Hippocampal formation (tissue), 2 donors: ENCODE measurements at places on chromosomes 4 and X.
A peak's percentile ranks its signal among the peaks of the same experiment; 100 is the strongest.

DNA sequence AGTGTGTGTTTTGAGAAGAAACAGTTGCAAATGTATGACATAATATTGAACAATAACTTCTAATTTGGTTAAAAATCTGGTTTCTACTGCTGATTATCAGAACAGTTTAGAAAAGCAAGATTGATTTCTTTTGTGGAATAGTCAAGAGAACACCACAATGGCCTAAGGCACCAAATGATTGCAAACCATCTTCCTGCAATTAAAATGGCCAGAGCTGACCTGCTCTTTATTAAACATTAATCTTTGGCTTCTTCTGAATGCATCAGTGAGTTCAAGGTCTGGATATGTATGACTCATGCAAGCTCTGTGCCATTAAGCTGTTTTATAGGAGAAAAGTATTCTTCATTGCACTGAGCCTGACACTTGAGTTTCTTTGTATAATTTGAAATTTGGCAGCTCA, 107.8 kb upstream of the PDHA2 start:
- no peak for DNase-seq

- DNase-seq: no peak
Measured at GRCh38 chrX:52363247-52363883, 5.5 kb upstream of the XAGE2 start.

DNA sequence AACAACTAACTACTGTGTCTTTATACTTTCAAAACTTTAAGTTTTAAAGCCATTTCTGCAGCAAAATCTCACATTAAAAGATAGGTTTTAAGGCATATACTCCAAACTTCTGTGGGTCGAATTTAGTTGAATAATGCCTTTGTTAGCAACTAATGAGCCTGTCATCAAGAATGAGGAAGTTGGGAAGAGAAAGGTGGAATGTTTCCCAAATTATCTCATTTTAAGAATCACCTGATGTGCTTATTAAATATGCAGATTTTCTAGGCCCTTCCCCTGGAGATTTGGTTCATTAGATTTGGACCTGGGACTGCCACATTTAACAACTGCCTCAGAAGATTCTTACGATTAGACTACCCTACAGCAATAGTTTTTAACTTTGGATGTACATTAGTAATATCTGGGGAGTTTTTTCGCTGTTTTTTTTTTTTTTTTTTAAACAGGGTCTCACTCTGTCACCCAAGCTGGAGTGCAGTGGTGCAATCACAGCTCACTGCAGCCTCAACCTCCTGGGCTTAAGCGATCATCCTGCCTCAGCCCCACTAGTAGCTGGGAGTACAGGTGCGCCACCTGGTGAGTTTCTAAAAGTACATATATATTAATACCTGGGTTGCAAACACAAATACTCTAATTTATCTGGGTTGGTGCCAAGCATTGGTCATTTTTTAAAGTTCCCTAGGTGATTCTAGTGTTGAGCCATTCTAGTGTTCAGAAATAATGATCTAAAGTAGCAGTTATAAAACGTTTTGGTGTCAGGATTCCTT, 16.1 kb upstream of the TASL start:
- no peak for DNase-seq

GRCh38 chrX:53746718-53747117, 60.2 kb upstream of the HUWE1 start:
- DNase-seq: no peak

- no peak for DNase-seq
Measured at GRCh38 chr4:101037249-101037648, 310.1 kb downstream of the PPP3CA start.

DNA sequence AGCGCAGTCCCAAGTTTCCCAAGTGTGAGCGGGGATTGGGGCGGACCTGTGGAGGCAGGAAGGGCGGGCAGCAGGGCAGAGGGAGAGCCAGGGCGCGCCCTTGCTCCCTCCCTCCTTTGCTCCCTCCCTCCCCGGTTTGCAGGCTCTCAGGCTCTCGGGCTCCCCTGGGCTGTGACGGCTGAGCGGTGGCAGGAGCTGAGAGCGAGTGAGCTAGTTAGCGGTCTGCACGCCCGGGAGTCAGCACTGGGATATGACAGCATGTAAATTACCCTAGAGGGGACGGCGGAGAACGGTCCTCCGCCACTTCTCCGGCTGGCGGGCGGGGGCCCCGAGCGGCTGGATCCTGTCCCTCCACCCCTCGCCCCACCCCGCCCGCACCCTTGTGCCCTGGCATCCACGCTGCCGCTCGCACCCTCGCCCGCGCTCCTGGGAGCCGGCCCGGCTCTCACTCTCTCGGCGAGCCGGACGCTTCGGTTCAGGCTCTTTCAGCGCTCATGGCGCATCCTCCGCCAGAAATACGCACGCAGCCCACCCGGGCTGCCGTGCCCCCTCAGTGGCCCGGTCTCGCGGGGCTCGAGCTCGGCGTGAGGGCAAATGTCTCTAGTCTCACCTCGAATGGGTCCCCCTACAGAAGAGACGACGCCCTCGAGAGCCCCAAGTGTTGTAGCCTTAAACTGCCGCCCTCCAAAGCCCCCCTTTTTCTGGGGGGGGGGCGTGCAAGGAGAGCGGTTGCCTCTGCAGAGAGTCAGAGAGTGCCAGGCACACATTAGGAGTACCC, at the start of gene TSC22D3:
Gene TSC22D3, minus strand, starts transcription at position 54 of the 778 bp plus-strand sequence. CDS start 368 bp downstream, outside the sequence.
- peak; percentile 68 for DNase-seq

DNA sequence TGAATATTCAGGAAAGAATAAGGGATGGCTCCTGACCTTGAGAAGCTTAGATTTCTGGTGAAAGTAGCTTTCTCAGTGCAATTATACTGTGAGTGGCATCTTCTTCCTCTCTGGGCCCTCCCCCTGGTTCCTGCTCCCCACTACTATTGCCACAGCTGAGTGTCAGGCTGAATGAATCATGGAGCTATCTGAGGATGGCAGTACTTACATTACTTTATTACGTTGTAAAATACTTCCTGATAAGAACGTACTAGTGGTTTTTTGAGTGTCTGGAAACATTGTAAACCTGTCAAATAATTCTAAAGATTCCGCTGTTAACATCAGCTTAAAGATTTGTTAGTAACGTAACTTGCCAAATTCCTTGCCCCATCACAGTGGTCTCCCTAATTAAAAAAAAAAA, 36.2 kb downstream of the ARHGAP10 start:
- DNase-seq: no peak

- no peak for DNase-seq
Measured at GRCh38 chr4:153976954-153977353, 188.1 kb upstream of the SFRP2 start.

- DNase-seq: no peak
Measured at GRCh38 chr4:116539744-116540143, 545.6 kb downstream of the TRAM1L1 start.

DNA sequence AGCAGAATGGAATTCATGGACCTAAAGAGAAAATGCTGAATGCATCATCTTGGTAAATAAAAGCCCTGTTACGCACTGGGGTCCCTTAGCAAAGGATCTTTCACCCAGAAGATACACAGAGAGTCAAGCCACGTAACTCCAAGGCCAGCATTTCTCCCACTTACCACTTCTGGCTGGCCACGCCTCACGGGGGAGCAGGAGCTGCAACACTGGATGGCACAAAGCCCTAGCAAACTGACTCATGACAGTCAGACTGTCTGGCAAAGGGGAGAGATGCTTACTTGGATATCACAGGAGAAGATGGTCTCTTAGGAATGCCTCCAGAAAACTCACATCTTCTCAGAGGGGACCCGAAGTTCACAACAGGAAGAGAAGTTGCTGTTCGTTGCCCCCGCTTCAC, 51.4 kb upstream of the BCLAF3 start:
- no peak for DNase-seq

DNA sequence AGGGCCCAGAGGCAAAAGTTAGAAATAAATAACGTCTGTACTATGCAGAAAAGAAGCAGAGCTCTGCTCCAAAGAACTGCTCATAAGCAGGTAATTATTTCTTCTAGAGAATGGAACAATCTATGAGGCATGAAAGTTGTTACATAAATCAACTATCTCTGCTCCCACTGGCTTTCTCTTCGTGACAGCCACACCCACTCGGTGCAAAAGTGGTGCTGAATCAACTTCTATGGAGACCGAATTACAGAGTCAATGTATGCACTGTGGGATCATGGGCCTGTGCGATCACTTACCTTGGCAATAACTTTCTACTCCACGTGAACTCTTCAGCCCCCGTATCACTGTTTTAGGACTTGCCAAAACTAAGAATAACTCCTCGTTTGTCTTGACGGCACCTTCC, 99.4 kb upstream of the ATXN3L start:
- DNase-seq: no peak

DNA sequence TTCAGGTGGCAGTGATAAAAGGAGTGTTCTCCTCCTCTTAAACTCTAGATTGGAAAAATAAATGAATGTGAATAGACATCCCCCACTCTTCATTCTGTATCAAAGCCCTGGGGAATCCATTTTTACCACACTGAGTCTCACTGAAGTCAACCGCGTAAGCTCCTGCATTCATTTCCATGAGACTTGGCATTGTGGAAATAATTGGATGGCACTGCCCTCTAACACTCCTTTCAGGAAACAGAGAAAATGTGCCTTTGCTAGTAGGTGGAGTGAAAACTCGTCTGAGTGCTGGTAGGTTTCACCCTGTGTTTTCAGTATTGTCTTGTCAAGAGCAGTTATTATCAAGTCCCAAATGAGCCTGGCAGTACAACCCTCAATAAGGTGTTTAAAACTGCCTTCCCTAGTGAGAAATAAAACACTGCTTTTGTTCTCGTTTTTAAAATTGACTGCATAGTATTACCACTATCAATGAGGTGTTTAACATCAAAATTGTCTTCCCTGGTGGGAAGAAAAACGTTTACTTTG, 9.7 kb upstream of the CDKN2AIP start:
- DNase-seq: no peak

DNA sequence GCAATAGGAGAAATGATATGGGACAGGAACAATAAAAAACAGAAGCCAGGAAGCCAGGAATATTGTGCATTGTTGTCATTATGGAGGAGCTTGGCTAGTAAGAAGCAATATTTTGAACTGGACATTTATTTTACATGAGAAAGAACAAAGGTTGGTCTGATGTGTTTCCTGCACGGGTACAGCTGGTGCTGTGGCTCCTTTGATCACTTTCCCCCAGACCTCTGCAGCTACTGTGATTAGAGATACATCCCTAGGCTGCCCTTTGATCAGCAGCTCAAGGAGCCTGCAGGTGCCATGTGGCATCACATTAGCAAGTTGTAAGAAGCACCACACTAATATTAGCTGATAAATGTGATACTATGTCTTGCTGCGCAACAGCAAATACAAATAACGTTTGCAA, 2.5 kb downstream of the PDGFC start:
- no peak for DNase-seq

DNA sequence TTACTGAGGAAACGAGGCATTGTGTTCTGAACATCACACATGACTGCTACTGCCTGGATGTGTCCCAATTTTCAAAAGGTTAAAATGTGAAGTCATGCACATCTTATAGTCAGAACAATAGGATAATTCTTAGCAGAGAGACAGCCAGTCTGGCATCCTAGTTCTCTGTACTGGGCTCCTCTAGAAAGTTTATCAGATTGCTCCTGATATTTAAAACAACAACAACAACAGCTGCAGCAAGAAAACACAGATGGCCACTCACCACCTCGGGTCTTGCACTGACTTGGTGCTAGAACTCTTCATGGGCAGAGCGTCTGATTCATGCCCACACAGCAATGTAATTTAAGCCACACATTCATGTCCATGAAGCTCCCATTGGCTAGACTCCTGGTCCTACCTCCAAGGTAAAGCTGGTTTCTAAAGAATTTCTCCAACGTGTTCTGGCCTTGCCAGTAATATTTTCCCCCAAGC, 33.3 kb upstream of the SLC2A9 start:
- DNase-seq: no peak

DNA sequence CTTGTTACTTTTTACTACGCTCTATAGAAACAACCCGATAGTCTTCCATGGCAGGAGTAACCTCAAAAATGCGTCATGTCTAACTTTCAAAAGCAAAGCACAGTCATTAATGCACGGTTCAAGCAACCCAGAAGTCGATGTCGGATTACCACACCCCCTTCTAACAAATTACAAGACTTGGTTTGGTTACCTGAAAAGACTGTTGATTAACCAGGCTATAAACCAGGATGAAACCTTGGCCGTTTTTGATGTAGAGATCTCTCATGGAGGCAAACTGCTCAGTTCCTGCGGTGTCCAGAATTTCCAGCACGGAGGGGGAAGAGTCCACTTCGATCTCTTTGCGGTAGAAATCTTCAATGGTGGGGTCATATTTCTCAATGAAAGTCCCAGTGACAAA, 2.4 kb downstream of the RAP2C start:
- no peak for DNase-seq

DNA sequence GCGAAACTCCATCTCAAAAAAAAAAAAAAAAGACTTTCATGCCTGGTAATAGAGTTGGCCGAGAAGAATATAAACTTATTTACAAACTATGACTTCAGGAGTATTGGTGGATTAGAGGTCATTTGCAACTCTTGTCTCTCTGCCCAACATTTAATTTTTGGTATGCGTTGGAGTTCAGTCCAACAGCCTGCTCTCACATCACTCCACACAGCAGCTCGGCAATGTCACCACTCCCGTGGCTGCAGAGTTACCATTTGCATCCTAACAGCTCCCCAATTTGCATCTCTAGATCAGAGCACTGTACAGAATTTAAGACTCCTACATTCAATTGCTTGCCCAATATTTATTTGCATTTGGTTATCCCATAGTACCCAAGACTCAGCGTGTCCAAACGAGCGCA, 40.9 kb upstream of the AP1AR start:
- no peak for DNase-seq

DNA sequence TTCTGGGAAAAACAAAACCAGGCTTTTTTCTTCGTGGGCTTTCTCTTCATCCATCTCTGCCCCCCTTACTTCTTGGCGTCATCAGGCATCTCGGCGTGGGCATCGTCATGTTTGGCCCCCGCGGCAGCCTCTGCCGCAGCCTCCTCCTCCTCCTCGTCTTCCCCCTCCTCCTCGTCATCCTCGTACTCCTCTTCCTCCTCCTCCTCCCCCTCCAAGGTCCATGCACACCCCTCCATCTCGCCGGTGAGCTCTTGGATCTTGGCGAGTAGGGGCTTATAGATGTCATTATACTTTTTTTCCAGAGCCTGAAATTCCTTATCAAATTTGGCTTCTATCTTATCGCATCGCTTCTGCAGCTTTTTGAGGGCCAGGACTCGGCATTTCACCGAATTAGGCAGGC, 488 bp downstream of the NAP1L5 start:
- DNase-seq: no peak

- DNase-seq: peak; percentile 72
Measured at GRCh38 chrX:9342561-9343051, 122.3 kb upstream of the TBL1X start.

GRCh38 chr4:73772363-73772762, 32.0 kb downstream of the CXCL8 start:
- no peak for DNase-seq

DNA sequence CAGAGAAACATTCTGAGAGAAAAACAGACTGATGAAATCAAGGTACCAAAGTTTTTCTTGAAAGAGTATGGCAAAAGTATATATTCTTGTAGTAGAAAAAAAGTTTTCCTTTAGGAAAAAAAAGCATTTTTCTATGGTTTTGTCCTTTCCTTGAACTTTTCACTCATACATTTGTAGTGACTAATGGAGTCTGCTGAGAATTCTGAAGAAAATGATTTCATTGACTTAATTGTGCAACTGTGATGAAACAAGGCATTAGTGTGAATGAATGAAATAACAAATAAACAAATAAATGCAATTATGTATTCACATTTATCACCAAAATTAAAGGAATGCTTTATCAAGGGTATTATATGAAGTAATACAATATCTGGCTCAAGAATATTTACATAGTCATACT, 5.7 kb downstream of the CSN1S1 start:
- DNase-seq: no peak
